ENCODE measurements at places on chromosomes 16 and 17.

DNA sequence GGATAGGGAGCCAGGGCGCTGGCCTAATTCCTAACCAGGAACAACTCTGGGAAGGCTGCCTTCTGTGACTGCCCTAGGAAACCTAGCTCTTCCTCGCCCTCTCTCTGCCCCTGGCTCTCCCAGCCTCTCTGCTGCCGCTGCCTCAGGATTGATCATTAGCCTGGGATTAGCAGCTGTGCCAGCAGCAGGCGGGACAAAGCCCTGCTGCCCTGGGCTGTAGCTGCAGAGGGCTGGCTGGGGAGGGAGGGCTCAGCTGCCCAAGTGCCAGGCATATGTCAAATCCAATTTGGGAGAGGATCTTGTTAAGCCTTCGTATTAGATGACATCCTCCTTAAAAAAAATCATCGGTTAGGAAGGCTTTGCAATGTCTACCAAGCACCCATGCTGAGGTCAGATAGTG is 144.8 kb upstream of the CCL2 start:
- no peak for DNase-seq

GRCh38 chr17:46931596-46931995 is 8.6 kb downstream of the GOSR2 start:
- DNase-seq = no peak

DNA sequence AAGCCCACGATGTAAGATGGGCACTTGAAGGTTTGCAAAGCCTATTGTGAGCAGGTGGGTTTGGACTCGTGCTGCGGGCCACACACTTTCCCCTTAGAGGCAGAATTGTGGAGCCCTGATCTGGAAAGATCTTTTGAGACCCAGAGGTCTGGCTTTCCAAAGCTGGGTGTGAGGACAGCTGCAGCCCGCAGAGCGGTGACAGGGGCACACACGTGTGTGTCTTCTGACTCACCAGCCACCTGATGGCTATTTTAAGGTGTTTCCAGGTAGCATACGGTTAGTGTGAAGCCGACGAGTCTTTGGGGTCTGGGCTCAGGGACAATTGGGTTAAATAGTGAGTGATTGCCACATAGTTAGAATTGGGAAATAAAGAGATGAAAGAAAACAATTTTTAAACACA is 108.9 kb upstream of the GSE1 start:
- no peak for DNase-seq

DNA sequence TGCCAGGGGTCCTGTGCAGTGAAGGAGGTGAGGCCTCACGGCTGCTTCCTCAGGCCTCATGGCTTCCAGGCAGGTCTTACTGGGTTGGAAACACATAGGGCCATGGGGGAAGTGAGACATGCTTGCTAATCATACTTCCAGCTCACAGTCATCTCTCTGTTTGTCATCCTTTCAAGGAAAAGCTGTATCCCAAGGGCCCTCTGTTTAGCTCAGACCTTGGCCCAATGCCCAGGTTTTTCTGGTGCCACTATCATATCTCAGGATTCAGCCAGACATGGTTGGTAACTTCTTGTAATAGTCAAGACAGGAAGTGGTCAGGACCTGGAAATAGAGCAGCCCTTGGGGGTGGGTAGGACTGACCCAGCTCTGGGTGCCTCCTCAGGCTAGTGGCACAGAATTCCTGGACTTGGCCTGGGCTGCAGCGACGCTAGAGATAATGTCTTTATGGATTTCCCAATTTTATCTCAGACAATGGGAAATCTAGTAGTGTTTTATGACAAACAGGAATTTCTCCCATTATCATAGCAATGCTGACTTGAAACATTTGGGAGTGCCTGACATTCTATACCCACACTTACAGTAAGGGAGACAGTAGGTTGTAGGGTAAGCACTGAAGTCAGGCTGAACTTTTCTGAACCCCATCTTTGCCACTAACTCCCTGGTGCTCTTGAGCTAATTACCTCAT is 13.5 kb upstream of the ITGB3 start:
- peak; percentile 19 for DNase-seq

GRCh38 chr17:19713901-19714361 is 2.5 kb downstream of the SLC47A2 start:
- no peak for DNase-seq

GRCh38 chr17:14112407-14112806 is 43.1 kb downstream of the COX10 start:
- DNase-seq = no peak

DNA sequence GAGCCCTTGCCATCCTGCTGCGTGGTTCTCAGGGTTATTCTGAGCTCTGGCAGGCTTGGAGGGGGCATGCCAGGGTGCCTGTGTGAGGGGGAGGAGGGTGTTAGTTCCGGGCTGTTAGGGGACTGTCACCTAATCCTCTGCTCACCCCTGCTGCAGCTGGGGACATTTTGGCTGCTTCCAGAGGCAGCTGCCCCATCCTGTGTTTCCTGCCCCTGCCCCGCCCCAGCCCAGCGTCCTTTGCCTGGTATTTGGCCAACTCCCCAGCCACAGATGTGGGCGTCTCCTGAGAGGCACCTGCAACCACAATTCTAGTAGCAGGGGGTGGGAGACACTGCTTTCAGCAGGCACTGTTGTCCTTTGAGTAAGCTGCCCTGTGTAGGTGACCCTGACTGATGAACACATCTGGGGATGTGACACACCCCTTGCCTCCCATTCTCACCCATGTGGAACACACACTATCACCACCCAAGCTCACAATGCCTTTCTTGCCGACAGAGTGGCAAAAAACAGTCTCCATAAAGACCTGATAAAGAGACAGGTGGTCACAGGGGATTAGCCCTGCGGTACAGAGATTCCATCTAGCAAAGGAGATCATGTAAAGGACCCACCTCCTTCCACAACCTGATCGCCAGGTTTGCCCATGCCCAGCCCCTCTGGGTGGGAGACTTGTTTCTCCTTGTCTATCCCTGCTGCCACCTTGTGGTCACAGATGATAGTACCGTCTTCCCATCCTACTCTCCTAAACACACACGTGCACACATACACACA is at the start of gene CHRNE:
Gene CHRNE (minus strand): TSS at position 48 of the 768 bp plus-strand sequence. CDS start 35 bp downstream, at position 13.
- peak; percentile 49 for DNase-seq

DNA sequence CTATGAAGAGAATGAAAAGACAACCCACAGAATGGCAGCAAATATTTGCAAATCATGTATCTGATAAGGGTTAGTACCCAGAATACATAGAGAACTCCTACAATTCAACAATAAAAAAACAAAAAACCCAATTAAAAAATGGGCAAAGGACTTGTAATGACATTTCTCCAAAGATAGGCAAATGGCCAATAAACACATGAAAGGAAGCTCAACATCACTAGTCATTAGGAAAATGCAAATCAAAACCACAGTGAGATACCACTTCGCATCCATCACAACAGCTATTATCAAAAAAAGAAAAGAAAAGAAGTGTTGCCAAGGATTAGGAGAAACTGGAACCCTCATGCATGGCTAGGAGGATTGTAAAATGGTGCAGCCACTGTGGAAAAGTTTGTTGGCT is 45.1 kb upstream of the ARL6IP1 start:
- DNase-seq = no peak

DNA sequence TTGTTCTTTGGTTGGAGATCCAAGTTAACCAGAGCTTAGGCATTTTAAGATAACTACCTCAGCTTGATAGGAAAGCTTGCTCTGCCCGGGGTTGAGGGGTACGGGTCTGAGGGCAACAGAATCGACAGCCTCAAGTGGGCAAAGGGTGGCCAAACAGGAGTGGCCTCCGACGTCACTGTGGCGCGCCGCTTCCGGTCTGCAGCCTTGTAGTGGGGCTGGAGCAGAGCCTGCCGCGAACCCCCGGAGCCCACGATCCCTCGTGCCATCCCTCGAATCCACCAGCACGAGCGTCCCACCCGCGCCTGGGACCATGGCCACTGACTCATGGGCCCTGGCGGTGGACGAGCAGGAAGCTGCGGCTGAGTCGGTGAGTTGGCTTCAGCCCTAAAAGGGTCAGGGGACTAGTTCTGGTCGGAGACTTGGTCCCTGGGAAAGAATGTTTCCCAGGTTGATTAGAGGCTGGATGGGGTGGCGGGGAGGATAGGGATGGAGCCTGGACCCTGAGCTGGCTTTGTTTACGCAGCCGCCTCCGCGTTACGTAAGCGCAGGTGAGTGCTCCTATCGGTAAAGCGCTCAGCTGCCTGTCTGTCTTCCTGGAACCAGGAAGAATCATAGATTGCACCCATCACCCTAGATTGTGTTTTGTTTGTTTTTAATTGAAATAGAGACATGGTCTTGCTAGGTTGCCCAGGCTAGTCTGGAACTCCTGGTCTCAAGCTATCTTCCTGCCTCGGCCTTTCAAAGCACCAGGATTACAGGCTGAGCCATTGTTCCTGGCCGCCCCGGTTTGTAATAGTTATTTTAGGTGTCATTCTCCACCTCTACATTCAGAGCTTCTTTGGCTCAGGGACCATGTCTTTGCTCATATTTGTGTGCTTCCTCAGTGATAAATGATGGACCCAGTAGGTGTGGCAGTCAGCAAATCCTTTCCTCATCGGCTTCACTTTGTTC is at the start of gene DDX19B:
Gene DDX19B (plus strand): TSS at position 199 of the 951 bp plus-strand sequence. CDS start 112 bp downstream, at position 311.
- DNase-seq = peak; percentile 35

GRCh38 chr17:81294512-81295030 is 536 bp downstream of the SLC38A10 start:
- no peak for DNase-seq

DNA sequence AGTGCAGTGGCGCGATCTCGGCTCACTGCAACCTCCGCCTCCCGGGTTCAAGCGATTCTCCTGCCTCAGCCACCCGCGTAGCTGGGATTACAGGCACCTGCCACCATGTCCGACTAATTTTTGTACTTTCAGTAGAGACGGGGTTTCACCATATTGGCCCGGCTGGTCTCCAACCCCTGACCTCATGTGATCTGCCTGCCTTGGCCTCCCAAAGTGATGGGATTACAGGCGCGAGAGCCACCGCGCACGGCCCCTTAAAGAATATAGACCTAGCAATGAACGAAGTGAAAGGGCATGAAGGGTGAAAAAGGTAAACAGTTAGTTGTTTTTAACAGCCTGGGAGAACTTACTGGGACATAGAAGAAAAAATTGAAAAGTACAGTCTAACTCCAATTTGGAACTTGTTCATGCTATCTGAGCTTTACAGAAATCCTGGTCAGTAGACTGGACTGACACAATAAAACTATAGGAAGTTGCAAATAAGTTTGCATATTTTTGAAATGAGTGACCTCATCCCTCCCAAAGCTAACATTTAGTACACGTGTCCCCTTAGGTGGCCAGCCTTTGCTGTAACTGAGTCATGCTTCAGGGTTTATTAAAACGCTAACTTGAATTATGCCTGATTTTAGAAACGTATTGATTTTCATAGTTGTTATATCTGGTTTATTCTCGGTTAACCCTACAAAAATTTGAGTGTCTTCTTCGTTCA is 1.8 kb downstream of the COG1 start:
- DNase-seq = no peak

DNA sequence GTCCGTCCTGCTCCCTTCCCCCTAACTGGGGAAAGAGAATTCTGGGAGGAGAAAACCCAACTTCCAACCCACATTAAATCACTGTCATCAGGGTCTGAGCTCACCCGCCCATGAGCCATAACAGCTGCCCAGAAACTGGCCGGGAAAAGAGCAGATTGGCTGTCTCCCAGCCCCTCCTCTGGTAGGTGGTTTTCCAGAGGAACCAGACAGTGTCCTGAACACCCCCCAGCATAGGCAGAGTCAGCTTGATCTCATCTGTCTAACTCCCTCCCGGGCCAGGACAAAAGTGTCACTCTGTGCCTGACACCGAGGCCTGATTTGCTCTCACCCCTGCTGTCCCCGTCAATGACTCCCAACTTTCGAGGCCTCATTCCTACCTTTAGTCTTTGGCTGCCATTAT is 197.0 kb downstream of the AXIN2 start:
- DNase-seq = no peak

- no peak for DNase-seq
Measured at GRCh38 chr17:63268827-63269226, 177.3 kb downstream of the CYB561 start.

DNA sequence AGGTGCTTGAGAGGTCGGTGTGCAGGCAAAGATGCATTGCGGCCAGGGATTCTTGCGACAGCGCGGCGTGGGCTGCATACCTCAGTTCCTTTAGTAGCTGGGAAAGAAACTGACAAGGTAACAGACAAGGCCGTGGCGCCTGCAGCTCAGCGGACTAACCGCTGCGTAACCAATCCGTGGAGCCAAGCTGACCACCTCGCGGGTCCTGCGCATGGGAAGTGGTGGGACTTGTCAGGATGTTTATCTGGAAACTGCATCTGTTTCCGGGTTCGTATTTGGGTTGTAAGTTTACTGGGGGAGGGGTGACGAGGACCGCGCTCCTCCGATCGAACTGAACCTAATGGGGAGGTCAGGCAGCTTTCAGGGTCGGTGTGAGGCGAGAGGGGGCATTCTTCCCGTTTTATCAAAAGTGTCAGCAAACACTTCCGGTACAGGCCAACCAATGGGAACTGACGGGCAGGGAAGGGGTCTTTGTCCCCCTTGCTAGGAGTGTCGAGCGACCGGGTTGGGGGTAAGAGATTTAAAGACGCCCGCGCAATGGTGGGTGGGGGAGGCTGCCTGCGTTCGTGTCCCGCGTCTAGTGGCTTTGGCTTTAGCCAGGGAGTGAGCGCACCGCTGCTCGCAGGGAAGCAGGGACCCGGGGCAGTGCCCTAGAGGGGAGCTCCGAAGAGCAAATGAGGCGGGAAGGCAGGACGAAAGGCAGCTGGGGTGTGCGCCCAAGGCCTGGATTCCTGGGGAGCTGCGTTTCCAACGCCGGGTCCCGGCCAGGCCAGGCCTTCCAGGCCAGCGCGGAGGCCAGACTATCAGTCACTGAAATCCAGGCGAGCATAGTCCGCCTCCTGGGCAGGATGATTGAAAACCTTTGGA is 7.0 kb downstream of the IRX6 start:
- no peak for DNase-seq

DNA sequence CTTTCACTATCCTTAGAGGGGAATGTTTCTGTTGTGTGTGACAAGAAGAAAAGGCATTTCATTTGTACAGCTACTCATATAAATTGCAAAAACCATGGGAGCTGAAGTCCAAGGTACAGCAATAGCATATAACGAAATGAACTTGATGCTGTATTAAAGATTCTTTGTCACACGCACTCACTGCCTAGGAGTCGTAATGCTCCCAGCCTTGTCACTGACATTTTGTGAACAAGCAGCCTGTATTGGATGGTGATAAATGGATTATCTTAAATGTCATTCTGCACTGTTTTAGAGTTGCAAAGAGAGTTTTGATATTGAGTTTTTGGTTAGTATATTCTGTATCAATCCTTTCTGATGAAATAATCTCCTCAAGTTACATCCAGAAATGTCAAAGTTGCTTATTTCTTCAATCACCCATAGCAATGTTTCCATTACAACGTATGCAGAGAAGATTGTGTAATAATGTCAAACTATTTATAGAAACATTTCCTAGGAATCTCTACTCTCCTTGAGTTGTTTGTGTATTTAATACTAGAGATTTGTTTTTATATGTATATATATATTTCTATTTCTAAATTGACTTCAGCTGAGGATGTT is 270.6 kb downstream of the FTO start:
- no peak for DNase-seq

DNA sequence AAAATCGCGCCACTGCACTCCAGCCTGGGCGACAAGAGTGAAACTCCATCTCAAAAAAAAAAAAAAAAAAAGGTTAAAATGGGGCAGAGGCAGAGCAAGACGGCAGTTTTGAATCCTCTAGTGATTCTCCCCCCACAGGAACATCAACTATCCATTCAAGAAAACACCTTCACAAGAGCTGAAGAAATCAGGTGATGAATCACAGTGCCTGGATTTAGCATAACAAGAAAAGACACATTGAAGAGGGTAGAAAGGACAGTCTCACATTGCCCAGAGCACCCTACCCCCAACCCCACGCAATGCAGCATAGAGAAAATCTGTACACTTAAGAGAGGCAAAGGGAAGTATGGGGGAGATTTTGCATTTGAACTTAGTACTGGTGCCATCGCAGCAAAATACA is 28.8 kb upstream of the RNF43 start:
- no peak for DNase-seq

All from bone marrow (tissue), 2 donors.